IMR-90 (cell line): ENCODE measurements at places on chromosomes 2 and 18.
A peak's percentile ranks its signal among the peaks of the same experiment; 100 is the strongest.

DNA sequence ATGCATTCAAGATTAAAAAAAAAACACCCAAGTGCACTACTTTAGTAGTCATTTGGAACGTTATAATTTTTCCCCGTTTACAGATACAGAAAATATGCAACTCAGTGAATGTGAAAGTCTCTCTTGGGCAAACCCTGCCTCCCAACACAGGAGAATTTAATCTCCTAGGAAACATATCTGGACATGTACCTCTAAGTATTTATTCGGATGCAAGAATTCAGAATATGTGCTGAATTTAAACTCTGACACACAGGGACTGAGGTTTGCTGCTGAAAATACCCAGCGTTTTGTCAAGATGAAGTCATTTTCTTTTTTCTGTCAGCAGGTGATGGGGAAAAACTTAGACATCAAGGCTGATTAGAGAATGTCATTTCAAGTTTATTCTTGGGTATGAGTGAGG, 105.4 kb downstream of the ACKR3 start:
- DNase-seq = peak; percentile 2

GRCh38 chr2:202944408-202944807, 32.3 kb downstream of the CARF start:
- peak; percentile 87 for DNase-seq

DNA sequence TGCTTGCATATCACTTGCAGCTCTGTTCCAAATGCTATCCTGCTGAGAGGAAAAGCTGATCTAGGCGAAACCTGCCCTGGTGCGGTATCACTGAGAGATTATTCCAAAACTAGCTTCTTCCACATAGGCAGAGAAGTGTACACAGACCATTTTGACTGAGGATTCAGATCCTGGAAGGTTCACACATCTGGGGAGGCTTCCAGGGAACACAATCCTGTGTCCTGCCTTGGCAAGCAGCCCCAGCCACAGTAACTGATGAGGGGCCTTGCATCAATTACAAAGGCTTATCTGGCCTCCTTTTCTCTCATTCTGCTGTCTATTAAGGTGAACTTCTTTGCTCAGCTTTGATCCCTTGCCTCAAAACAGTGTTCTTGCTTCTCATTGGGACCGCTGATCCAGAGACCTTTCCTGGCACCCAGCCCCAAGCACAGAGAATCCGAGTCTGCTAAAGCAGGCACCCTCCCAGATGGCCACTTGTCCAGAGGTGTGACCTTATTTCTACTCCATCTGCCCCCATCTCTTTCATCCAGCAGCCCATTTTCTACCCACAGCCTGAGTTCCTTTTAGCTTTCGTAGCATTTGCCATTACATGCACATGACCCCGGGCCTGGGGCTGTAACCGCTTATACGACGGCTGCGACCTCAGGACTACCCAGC, 52.3 kb upstream of the ZFP36L2 start:
- no peak for DNase-seq

DNA sequence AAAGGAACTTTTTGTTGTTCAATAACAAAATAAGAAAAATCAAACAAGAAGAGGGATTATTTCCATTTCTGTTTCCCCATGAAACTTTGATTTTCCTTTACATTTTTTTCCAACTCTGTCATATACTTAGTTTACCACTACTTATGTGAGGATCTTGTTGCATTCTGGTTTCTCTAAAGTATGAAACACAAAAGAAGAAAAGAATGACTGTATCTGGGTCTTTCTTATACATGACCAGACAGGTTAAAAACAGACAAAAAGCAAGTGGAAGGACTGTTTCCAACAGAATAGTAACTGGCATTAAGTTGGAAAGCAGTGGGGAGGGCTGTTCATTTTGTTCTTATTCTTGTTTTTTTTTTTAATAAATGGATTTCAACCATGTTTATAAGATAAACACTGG, 1207.8 kb upstream of the FAM98A start:
- DNase-seq = no peak

DNA sequence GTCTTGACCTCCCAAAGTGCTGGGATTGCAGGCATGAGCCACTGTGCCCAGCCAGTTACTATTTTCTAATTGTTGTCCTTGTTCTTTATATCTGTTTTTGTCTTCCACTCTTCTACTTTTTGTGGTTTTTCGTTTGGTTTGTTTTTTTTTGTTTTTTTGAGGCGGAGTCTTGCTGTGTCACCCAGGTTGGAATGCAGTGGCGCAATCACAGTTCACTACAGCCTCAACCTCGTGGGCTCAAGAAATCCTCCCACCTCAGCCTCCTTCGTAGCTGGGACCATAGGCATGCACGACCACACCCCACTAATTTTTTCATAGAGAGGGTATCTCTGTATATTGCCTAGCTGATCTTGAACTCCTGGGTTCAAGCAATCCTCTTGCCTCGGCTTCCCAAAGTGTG, 100.7 kb downstream of the EHBP1 start:
- no peak for DNase-seq

- DNase-seq = peak; percentile 71
Measured at GRCh38 chr2:200454927-200455801, 54.7 kb downstream of the KCTD18 start.

- DNase-seq = no peak
Measured at GRCh38 chr2:111640480-111640879, 243.5 kb downstream of the ANAPC1 start.

- DNase-seq = peak; percentile 61
Measured at GRCh38 chr2:8922431-8922830, 81.1 kb downstream of the MBOAT2 start.

GRCh38 chr2:137842430-137842829, 121.8 kb upstream of the HNMT start:
- no peak for DNase-seq

DNA sequence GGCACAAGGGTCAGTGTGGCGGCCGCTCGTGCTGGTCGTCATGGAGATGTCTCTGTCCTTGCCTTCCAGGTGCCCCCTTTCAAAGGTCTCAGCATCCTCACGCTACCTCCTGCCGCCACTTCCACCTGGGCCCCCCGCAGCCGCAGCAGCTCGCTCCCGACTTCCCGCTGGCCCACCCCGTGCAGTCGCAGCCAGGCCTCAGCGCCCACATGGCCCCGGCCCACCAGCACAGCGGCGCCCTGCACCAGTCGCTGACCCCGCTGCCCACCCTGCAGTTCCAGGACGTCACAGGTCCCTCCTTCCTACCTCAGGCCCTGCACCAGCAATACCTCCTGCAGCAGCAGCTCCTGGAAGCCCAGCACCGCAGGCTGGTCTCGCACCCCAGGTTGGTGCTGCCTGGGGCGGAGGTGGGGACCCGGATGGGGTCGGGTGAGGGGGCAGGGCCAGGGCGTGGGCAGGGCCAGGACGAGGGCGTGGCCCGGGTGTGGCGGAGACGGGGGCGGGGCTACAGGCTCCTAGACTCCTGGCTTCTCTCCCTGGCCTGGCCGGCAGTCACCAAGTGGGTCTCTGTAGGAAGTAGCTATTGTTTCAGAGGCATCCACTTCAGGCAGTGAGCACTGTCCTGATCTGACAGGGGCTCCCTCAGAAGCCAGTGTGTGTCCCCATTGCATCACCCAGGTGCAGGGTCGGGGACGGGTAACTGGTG, 223.7 kb downstream of the LOXHD1 start:
- DNase-seq = no peak

- DNase-seq = peak; percentile 61
Measured at GRCh38 chr2:219687272-219687671, 59.8 kb downstream of the SLC4A3 start.

GRCh38 chr2:144694456-144694855, 174.5 kb upstream of the ZEB2 start:
- DNase-seq = no peak

- peak; percentile 99 for DNase-seq
Measured at GRCh38 chr2:12456293-12457106, 260.2 kb upstream of the TRIB2 start.

GRCh38 chr2:44944102-44944951, 2.8 kb downstream of the SIX3 start:
- DNase-seq = no peak

DNA sequence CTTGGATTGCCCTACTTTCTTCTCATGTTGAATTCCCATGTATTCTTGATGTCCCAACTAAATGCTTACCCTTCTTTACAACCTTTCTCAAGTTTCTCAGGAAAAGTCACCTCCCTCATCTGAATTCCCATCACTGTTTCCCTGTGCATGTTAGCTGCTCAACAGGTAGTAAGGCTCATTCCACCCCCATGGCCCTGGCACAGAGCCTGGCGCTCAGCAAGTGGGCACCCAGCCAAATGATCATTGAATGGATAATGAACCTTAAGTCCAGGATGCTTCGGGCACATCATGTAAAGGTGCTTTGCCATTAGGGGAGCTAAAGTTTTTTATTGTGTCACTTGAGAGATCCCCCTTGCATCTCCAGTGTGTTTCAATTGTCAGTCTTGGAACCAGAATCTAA, 124.0 kb downstream of the PKP4 start:
- no peak for DNase-seq

DNA sequence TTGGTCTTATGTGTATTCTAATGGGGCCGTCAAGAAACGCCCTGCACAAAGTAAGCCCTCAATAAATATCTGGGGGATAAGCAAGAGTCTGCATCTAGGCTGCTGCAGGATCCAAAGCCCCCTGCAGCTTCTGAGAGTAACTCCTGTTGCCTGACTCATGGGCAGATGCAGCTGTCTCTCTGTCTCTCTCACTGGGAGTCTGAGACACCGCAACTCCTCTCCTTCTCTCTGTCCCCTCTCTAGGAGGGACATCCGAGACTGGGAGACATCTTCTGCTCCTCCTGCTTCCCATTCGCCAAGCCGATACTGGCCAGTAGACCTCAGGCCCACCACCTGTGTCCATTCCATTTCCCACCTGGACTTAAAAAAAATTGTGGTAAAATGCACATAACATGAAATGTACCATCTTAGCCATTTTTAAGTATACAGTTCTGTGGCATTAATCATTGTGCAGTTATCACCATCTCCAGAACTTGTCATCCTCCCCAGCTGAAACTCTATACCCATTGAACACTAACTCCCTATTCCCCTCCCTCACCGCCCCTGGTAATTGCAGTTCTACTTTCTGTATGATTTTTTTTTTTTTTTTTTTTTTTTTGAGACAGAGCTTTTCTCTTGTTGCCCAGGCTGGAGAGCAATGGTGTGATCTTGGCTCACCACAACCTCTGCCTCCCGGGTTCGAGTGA, 20.1 kb downstream of the DYSF start:
- no peak for DNase-seq

GRCh38 chr2:147487286-147487977, 357.4 kb upstream of the ACVR2A start:
- DNase-seq = no peak

DNA sequence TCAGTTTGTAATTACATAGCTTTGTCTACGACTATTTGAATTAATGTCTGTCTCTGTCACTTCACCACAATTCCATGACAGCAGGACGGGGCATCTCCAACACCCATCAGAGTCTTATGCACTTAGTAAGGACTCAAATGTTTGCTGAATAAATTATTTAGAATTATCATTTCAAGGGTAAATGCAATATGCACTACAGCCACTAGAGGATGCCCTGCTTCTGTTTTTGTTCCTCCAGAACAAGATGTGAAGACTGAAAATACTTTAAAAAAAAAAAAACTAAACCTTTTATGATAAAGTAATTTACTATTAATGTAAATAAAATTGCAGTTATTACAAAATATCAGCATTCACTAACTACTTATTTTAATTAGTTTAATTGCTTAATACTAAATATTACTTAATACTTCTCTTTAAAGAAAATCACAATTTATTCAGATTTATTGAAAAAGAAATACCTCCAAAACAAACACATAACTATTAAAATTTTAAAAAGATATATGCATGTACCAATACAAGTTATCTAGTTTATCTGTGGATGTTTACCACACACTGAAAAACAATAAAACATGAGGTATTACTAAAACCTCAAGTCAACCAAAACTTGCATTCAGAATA, 3.2 kb downstream of the PIGN start:
- DNase-seq = peak; percentile 68

DNA sequence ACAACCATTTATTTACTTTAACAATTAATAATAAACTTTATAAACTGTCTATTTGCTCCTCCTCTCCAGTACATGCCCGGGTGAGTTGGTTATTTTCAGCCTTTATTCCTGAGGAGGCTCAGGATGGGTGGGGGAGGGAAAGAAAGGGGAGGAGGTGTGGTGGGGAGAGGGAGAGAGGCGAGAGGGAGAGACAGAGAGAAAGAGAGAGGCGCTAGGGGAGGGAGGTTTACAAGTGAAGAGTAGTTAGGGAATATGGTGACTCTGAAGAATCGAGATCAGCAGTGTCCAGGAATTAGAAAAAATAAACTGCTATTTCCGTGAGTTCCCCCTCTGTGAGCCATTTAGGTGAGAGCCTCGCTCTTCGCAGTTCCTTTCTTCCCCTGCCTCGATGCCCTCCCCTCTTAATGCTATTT, 138.9 kb downstream of the MEIS1 start:
- peak; percentile 49 for DNase-seq

GRCh38 chr2:43945439-43945838, 50.4 kb downstream of the LRPPRC start:
- DNase-seq = no peak

DNA sequence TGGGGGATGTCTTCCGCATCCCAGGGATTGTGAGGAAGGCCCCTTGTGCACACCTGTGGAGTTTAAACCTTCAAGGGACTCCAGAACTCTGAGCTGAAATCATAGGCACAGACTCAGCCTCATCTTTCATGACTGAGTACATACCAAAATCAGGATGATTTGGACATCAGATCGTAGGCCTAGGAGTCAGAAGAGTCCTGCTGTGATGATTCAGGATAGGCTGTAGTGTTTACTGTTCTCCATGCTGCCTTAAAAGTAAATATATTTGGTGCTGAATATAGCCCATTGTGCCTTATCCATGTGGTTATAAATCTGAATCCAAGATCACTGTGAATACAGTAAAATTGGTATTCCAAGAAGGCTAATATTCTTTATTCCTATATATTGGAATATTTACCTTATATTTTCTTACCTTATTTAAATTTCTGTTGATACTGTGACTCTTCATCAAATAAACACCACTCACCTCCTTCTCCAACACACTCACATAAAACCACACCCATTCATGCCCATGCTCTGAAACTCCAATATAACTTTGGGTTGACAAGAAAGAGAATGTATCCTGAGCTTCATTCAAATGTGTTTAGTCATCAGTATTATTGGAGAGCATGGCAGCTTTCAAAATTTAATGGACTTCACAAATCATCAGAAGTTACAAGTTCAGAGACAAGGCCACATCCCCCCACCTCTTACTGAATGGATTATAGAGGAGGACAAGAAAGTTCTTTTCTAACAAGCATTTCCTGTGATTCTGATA, 561.4 kb upstream of the LINC00305 start:
- no peak for DNase-seq
